Activated CD4-positive, alpha-beta T cell treated with anti-CD3 and anti-CD28 coated beads, Interleukin-2, amount 50 U/mL, for 48 hours (primary cell): ENCODE measurements at places on chromosomes 3 and 15.

GRCh38 chr3:194166682-194167479, 30.9 kb downstream of the HES1 start:
- DNase-seq, result no peak

- DNase-seq, result no peak
These were observed 68.7 kb upstream of the PLXNA1 start for GRCh38 chr3:126914226-126914625.

DNA sequence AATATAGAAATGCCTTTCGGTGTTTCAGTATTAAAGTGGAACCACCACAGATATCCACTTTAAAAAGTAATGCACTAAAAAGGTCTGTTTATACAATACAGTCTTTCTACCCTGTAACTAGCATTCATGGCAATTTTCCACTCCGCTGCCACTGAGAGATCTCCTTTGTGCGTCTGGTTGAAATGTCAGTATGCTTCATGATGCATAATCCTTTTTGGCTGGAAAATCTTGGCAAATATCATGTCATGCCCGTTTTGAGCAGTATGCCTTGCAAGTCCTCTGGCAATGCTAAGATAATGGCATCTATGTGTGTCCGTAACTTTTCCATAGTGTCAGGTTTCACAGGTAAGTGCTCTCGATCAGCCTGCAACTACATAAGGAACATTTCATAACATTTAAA, 30.8 kb upstream of the ARF4 start:
- DNase-seq, result no peak

- no peak for DNase-seq
These were observed 18.2 kb upstream of the SMAD3 start for GRCh38 chr15:67047149-67047661.

- no peak for DNase-seq
These were observed 57.2 kb downstream of the SLC15A2 start for GRCh38 chr3:121951291-121951919.

- no peak for DNase-seq
These were observed 427.5 kb upstream of the TBL1XR1 start for GRCh38 chr3:177624528-177625495.

- DNase-seq, result no peak
These were observed 83.7 kb downstream of the BCHE start for GRCh38 chr3:165753560-165753959.

GRCh38 chr3:70726096-70726938, 413.9 kb upstream of the MDFIC2 start:
- no peak for DNase-seq
